ENCODE measurements at places on chromosomes 12 and 14.

DNA sequence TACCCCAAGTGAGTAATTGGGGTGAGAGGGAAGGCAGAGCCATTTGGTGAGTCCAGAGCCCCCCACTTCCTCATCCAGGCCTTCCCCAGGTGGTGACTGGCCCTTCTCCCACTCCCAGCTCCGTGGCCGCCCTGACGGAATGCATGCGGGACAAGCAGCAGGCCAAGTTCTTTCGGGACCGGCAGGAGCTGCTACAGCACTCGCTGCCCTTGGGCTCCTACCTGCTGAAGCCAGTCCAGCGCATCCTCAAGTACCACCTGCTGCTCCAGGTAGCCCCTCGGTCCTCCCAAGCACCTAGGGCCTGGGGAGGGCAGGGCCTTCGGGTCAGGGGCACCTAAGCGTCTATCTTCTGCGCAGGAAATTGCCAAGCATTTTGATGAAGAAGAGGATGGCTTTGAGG lies 26.5 kb downstream of the PLEKHG3 start:
- no peak for DNase-seq

DNA sequence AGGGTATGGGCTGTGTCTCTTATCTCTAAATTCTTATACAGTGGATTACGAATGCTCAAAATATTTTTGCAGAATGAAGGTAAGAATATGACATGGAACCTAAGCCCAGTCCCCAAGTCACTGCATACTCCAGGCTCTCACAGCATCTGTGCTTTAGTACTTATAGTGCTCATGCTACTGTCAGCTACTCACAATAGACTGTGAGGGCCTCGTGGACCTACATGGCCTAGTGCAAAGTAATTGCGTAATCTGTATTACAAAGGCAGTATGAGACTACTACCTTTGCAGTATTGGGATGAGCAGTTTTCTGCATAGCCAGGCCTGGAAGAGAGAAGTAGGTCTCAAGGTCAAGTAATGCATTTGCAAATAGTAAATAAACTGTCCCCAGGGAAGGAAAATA lies 27.9 kb downstream of the VWF start:
- no peak for DNase-seq

DNA sequence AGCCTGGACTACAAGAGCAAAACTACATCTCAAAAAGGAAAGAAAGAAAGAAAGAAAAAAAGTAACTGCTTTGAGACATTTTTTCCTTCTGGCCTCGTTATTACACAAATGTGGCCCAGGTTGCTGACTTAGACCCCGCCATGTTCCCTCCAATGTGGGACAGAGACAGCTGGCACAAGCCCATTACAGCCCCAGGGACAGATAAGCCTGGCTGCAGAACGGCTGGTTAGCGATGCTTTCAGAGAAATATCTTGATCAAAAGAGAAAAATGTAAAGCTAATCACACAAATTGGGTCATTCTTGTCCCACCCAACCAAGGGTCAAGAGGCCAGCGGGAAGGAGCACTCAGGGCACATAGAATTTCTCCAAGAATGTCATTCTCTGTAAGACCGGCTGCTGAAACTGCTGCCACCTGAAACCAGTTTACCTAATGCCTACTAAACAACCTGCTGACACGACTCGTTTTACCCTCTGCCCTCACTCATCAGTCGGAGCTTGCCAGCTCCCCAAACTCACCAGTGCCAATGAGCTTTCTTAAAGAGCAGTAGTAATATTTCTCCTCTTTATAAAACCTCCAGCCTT lies 63.1 kb downstream of the TNFAIP2 start:
- DNase-seq, result no peak

DNA sequence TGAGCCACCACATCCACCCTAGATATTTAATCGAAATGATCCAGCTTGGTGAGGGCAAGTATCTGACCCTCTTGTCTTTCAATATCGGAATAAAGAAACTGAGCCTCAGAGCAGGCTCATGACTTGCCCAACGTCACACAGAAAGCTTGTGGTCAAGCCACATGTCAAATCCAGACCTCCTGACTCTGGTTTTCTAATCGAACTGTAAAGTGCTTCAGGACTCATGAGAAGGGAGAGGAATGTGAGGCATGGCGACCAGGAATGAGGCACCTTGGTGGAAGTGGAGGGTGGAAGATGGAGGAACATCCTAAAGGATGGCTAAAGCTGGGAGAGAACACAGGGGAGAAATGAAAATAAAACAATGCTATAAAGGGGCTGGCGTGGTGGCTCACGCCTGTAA lies 27.9 kb upstream of the SPPL3 start:
- DNase-seq, result no peak

- DNase-seq, result no peak
Measured at GRCh38 chr12:106495354-106495965, 87.3 kb upstream of the RFX4 start.

DNA sequence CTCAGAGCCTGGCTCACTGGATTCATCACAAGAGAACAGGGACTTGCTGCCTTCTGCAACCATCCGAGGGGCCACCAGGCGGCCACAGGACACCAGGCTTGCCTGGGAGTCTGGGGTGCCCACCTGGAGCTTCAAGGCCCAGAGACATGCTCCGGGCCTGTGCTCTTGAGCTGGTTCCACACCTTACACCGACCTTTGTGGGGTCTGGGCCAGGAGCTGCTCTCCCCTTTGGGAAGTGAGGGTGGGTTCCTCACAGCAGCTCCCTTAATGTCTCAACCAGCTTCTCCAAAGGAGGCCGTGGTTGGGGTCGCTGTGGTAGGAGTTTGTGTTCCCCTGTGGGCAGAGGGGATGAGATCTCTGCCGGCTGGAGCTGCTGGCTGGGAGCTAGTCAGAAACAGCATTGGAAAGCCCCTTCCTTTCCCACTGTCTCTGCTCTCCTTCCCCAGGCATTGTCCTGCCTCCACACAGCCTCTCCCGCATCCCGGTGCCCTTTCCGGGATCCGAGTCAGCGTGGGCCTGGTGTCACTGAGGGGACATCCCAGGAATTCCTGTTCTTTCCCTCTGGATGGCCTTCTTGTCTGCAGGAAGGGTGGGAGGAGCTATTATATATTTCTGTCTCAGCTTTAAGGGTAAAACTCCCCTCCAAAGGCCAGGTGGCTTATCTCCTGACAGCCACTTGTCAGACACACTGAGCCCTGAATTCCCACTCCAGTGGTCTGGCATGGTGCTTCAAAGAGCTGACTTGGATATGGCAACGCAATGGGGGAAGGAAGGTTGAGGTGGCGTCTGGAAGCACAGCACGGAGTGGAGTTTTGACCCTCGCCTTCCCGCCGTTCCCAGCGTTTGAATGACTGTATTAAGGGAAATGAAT lies 5.1 kb upstream of the PAPLN start:
- no peak for DNase-seq

DNA sequence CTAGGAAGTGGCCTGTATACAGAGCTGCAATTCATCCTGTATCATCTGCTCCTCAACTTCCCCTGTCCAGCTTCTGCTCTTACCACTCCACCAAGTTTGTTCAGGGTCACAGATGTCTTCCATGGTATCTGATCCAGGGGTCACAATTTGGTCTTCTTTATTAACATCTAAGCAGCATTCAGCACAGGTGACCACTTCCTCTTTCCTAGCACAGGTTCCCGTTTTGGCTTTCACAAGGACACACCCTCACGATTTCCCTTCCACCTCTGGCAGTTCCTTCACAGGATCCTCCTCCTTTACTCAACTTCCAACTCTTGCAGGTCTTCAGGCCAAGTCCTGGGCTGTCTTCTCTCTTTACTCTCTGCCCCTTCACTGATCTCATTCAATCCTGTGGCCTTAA lies 93.6 kb downstream of the TTC7B start:
- no peak for DNase-seq

- peak; percentile 35 for DNase-seq
Measured at GRCh38 chr12:46187023-46187422, 81.8 kb downstream of the SLC38A1 start.

DNA sequence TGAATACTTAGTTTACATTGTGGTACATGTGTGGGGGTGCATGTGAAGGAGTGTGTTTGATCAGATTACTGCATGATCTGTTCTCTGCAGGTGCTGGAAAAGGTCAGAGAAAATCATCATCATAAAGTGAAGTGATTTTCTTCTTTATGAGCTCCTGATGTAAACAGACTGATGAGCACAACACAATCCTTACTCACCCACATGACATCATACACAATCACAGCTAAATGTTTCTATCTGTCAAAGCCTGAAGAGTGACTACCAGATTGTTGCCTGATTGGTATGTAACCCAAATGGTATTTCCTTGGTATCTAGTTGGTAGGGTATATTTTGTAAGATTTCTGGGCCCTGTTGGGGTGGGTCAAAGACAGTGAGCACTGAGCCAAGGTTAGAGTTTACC lies 270.8 kb downstream of the FOXG1 start:
- peak; percentile 2 for DNase-seq

DNA sequence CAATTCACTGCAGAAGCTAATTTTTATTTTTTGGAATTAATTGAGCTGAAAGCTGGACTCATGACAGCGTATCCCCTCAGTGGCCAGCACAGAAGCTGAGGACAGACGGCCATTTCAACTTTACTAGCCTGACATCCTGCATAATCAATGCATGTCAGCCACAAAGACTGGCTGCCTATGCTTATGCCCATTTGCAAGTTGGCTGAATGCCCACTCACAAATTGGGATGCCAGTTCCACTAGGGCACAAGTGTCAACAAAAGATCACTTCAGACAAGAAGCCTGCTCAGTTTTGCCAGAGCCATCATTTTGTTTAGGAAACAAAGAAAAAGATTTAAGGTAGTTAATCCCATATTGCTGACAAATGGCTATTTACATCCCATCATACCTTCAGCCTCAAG lies 417.6 kb downstream of the NOVA1 start:
- DNase-seq, result no peak

GRCh38 chr12:124747426-124748161 lies 116.1 kb downstream of the SCARB1 start:
- DNase-seq, result peak; percentile 84

GRCh38 chr12:116631619-116632018 lies 72.4 kb downstream of the MAP1LC3B2 start:
- DNase-seq, result no peak

DNA sequence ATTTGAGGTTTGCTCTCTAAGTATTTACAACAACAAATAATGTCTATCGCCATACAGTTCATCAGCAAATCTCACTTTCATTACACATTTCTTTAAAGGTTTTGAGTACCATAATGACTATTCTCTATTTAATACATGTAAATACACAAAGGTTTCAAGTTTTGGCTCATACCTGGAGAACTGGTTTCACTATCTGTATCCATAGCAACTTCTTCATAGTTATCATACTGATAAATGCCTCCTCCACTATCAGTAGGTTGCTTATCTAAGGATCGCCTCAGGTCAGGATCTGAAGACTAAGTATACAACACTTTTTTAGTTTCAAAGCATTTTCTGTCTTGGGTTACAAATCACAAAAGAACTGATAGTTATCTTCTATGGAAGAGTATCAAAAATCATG lies 21.4 kb downstream of the ZFC3H1 start:
- no peak for DNase-seq

- peak; percentile 86 for DNase-seq
Measured at GRCh38 chr12:51393676-51394545, 2.7 kb upstream of the GALNT6 start.

- DNase-seq, result no peak
Measured at GRCh38 chr14:68576031-68576430, 216.8 kb downstream of the ZFP36L1 start.

GRCh38 chr14:34043627-34044372 lies 92.9 kb upstream of the EGLN3 start:
- DNase-seq, result no peak

- DNase-seq, result no peak
Measured at GRCh38 chr14:61110316-61111082, 129.5 kb downstream of the SLC38A6 start.

Data from GM03348 (cell line).